Fibroblast of skin of right quadriceps (primary cell): ENCODE measurements at places on chromosomes 7 and 10.
A peak's percentile ranks its signal among the peaks of the same experiment; 100 is the strongest.

GRCh38 chr7:109003742-109004141 is 434.1 kb downstream of the DNAJB9 start:
- DNase-seq: peak; percentile 21

GRCh38 chr7:36312064-36312914 is 77.4 kb upstream of the ANLN start:
- no peak for DNase-seq

DNA sequence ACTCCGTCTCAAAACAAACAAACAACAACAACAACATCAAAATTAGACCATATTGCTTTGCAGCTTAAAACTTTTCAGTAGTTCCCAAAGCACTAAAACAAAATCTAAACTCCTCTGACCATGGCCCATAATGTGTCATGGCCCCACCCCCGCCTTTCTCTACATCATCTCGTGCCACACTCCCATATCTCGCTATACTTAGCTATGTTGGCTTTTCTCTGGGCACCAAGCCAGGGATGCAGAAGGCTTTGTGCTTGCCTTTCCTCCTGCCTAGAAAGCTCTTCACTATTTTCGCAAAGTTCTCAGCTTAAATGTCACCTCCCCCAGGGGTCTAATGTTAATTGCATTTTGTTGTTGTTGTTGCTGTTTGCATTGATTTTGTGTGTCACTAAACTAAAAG is 15.1 kb upstream of the SLC16A12 start:
- DNase-seq: peak; percentile 33

DNA sequence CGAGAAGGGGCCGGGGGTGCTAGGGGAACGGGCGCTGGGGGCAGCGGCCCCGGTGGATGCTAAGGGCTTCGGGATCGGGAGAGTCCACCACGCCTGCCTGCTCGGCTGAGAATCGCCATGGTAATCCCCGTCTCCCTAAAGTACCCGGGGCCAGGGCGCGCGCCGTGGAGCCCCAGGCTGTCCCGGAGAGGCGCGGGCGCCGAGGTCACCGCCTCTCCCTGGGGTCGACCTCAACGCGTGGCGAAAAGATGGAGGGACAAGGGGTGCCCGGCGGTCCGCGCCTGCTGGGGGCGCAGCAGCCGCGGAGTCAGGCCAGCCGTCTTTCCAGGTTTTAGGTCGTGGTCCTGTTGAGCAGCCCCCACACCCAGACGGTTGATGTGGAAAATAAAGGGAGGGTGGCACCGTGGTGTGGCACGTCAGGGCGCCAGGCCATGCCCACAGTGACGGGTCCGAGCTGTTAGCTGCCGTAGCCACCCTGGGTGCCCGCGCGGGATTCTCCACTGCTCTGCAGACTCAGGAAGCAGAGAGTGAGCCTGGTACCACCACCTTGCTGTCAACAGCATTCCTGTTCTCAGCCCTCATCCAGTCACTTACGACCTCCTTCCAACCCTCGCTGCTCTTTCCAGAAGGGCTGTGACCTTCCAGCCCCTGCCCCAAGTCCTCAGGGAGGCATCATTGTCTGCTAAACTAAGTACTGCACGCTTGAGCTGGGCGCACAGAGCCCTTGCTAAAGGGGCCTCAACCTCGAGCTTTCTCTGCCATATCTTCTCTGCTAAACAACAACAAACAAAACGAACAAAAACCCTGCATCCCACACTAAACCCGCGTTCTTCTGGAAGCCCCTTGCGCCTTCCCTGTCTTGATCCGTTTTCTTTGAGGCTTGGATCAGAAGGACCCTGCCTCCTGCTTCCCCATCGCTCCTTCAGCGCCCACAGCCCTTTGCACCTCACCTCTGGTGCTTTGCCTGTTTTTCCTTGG is 666 bp downstream of the SMKR1 start:
- no peak for DNase-seq

DNA sequence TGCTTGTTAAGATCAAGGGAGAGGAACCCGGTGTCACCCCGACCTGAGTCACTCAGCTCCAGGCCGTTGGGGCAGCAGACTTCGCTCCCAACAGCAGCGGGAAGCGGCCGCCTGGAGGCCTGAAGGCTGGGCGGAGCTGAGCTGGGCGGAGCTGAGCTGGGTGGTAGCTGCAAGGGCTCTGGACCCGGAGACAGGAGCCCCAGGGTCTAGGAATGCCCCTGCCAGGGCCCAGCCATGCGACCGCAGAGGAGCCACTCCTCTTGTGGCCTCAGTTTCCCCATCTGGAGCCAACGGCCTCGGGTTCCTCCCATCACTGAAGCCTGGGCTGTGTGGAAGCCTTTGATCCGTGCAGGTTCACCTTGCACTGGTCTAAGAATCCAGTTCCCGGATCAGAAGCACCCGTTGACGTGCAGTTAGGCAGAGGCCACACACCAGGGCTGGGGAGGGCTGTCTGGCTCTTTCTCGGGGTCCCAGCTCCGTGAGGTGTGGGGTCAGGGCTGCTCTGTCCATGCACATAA is 21.9 kb upstream of the DPYSL4 start:
- no peak for DNase-seq

DNA sequence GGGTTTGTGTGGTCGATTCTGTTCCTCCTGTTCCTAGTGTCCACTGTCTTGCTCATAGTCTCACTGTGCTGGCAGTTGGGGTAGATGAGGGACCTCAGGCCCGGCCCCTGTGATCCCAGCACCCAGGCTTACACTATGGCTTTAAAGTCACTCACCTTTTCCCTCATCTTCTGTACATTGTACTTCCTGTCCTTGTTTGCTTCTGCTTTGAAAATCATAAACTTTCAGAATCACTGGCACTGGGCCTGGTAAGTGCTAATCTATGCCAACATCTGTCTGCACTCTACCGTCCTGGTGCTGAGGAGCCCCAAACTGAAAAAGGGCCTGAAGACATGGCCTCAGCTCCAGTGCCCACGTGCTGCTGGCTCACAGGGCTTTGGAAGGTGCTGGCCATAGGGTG is 5.7 kb upstream of the TAS2R60 start:
- no peak for DNase-seq

- no peak for DNase-seq
Measured at GRCh38 chr7:143280160-143280559, 4.6 kb upstream of the TMEM139 start.

DNA sequence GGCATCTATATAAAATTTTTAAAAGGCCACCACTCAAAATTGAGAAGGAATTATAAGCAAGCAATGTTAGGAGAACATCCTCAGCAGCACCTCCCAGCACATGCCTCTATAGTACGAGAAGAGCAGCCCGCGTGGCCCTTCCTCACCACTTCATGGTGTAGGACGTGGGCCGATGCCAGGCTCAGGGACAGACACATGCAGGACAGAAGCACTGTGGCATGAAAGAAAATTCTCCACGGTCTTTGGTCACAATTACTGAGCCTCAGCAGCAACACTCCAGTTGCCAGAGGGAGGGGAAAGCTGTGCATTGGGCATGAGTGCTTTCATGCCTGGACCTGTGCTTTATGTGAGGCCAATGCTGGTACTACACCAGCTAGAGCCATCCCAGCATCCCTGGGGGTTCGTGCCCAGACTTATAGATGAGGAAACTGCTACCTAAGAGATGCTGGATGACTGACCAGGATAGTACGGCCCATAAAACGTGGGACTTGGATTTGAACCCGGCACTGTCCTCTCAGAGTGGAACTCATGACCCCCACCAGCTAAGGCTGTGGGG is 164.7 kb downstream of the ADAM12 start:
- no peak for DNase-seq

DNA sequence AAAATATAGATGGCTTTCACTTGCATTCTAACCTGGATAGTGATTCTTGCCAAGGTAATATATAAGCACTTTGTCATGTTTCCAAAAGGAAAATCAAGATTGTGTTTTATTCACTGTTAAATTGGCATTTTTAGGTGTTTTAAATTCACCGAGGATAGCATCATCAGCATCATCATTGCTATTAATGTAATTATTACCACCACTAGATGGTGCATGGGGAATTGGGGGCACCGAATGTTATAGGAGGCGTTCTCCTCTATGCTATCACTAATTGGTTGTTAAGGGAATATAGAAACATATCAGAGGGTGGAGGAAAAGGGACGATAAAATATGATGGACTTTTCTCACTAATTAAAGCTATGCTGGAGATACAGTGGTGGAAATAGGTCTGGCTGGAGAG is 95.5 kb downstream of the CELF2 start:
- no peak for DNase-seq

GRCh38 chr10:110733218-110733952 is 89.2 kb downstream of the RBM20 start:
- DNase-seq: no peak
